AG09309 (cell line): ENCODE measurements at places on chromosomes 11 and 22.

- DNase-seq, result peak; percentile 20
These were observed 729.8 kb downstream of the FAM181B start for GRCh38 chr11:82003671-82004515.

- DNase-seq, result no peak
These were observed 29.9 kb downstream of the TRPC6 start for GRCh38 chr11:101553891-101554292.

DNA sequence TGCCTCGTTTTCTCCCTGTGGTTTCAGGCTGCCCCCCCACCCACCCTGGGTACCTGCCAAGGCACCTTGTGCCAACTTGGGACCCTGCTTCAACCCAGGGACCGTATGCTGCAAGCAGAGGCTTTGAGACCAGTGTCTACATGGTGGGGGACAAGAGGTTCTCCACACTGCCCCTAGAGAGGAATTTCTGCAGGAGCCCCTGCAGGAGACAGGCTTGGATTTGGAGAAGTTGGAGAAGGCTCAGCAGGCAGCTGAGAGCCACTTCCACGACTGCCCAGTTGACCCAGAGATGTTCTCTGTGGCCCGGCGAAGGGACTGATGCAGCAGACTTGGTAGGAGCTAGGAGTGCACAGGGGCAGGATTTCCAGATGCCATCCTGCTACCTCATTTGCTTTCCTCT, 20.1 kb upstream of the NNMT start:
- DNase-seq, result no peak

GRCh38 chr11:7418906-7419305, 66.4 kb upstream of the OLFML1 start:
- DNase-seq, result no peak

GRCh38 chr22:36259615-36260300, 6.8 kb downstream of the APOL1 start:
- no peak for DNase-seq

DNA sequence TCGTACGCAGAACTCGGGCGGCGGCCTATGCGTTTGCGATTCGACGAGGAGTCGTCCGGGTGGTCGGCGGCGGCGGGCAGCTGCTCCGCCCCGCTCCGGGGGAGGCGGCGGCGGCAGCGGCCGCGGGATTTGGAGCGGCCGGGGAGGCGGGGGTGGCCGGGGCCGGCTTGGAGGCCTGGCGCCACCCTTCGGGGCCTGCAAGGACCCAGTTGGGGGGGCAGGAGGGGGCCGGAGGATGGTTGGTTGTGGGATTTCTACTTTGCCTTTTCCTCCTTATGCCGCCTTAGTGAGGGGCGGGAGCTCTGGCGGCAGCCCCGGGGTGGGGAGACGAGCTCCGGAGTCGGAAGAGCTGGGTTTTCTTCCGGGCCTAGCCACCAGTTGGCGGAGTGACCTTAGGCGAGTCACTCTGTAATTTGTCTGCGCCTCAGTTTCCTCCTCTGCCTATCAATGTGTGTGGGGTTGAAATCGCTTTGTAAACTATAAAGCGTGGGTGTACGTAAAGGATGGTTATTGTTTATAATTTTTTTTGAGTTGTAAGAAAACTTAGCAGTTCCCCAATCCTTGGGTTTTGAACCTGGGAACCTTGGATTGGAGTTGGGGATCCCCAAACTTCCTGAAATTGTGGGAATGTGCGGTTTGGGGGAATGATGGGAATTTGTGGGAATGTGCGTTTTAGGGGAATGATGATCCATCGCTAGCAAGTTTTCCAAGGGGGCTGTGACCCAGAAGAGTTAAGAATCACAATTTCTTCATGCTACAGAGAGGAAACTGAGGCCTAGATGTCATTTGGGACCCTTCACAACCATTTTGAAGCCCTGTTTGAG, 679 bp downstream of the TUG1 start:
- no peak for DNase-seq

DNA sequence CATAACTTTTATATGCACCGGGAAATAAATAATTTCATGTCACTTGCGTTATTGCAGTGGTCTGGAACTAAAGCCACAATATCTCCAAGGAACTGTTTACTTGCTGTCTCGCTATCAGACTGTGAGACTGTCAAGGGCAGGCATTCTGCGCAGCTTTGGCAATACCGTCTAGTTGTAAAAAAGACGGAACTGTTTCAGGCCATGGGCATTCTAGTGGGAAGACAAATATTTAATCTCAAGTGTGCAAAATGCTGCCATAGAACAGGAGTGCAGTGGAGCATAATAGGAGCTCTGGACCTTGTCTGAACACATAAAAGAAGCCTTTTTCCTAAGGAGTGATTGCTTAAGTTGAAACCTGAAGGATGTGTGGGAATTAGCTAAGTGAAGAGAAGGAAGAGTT, 53.8 kb downstream of the PACS1 start:
- no peak for DNase-seq

DNA sequence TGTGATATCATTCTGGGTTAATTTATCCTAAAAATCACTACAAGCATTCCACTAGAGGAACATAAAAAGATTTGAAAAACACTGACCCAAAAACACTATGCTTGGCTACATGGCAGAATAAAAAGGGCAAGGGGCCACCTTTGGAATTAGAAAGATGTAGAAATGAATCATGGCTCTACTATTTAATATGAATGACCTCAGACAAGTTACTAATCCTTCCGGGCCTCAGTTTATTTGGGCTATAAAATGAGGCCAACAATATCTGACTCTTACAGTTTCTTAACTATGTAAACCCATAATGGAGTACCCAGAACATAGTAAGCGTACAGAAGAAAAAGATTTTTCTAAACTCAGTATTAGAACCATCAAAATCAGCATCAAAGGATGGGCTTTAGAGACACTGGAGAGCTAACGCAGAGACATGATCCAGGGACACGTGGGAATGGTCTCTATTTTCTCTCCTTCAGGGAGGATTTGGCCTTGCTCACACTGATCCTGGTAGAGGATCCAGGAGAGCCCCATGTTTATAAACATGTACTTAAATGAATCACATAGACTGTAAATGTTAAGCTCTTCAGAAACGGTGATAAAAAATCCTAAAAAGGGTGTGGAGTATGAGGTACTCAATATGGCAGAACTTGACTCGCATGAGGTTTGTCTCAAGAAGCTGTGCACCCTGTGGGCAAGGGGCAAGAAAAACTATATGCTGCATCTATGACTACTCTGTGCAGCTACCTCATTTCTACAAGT, 288.4 kb upstream of the PITPNB start:
- DNase-seq, result no peak

DNA sequence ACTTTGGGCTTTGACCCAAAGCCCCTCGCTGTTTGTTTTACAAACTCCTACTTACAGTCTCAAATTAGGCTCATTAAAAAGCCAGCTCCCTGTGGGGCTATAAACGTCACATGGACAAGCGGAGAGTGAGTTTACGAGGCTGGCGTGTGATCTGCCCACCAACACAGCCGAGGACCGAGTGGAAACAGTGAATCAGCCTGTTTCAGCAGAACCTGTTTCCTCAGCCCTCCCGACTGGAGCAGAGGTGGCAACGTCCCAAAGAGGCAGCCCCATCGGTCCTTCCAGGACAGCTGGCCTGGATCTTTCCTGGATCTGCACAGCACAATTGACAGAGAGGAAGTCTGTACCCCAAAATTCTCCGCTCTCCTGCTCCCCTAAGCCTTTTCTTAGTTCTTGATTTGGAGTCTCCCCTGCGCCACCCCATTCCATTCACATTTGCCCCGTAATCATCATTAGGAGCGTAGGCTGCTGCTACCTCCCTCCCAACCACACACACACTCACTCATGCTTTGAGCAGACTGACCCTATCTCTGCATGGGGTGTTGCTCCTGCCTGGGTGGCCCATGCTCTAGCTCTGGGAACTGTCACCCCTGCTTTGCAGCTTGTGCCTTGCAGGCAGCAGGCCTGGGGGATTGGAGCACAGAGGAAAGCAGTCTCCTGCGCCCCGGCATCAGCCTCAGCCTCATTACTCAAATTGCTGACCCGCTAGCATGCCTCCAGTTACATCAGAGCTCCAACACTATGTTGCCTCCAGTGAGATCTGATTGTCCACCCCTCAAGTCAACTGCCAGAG, 117.8 kb downstream of the NAT10 start:
- peak; percentile 94 for DNase-seq

GRCh38 chr11:133659538-133660201, 127.4 kb upstream of the OPCML start:
- no peak for DNase-seq

GRCh38 chr11:101345891-101346290, 216.3 kb upstream of the PGR start:
- no peak for DNase-seq

DNA sequence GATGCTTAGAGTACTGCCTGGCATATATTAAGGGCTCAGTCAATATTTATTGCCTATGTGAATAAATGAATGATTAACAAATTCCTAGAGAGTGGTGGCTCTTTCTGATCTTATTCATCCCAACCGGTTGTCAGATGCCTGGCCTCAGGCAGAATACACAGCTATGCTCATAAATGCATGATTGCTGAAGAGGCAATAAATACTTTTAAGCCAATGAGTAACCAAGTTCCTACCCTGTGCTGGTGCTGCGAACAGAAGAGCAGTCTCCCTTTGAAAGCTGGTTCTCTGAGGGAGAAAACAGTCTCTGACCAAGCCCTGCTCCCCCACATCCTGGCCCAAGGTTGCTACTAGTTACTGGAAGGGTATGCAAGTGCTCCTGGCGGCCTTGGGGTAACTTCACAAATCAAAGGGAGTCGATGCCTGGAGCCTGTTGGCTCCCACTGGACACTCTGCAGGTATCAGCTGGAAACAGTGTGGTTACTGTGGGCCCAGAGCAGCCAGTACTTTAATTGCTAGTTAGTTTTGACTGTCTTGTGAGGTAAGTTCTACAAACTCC, 2.8 kb downstream of the USH1C start:
- no peak for DNase-seq

- no peak for DNase-seq
These were observed 3.0 kb downstream of the RDX start for GRCh38 chr11:110293389-110293788.

DNA sequence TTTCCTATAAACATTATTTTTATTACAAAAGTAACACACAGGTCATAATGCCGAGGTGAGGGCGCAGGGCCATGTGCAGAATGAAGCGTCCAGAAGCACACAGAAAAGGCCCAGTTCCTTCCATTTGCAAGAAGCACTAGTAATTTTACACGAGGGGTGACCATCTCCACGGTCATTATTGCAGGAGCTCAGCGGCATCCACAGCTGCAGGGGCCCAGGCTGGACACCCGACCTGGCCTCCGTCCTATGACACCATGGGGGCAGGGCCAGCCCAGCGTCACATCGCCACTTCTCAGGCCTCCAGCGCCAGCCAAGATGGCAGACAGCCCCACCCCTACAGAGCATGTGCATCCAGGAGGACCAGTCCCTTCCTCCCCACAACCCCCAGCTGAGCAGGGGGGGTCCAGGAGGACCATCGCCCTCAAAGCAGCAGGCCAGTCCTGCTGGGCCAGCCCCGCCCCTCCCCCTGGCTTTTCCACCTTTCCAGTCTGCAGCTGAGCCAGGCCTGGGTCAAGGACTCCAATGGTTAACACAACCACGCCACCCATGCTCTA, 3.5 kb downstream of the IGF2 start:
- DNase-seq, result no peak

GRCh38 chr22:35489239-35489638, 51.4 kb upstream of the RASD2 start:
- DNase-seq, result no peak

DNA sequence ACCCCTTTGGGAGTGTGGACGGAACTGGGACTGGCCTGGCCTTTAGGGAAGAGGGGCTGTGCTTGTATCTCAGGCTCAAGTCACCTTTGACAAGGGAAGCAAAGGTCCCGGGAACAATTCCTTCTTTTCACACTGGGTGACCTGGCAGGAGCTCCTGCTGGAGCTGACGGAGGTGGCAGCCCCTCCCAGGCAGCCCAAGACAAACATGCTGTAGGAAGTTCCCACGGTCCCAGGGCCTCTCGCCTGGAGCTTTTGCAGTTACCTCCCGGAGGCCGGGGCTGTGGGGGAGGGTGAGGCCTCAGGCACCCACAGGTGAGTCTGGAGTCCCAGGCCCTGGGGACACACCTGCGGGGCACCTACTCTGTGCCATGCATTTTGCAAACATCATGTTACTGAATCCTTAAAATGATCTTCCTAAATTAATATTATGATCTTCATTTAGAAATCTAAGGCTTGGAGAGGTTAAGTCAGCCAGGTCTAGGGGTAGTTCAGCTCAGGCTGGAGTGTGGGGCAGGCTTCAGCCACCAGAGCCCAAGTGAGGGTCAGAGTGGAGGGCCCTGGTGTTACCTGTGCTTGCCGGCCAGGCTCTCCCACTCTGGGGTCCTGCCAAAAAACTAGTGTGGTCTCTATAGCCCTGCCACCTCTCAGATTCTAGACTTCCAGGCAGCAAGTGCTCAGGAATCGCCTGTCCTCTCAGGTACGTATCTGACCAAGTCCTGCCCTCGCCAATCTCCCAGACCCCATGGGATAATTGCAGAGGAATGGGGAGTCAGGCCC, 15.7 kb upstream of the MYEOV start:
- DNase-seq, result no peak

DNA sequence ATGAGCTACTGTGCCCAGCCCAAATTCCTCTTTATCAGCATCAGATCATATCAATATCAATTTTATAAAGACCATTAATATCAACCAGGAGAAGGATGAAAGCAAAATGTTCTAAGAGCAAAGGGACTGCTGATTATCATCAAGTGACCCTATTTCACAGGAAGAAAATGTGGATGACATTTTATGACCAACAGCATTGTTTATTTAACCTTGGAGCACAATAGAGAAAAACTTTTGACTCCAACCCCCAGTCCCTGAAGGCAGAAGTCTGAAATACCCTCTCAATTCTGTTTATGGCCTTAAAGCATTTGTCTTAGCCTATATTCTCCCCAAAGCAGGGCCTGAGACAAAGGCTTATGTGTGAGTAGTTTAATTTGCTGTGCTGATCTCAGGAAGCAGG, 11.3 kb upstream of the ALG8 start:
- DNase-seq, result no peak

- DNase-seq, result no peak
These were observed 116.3 kb downstream of the TIMP3 start for GRCh38 chr22:32917577-32918354.

GRCh38 chr11:3995949-3996554, 98.5 kb upstream of the RRM1 start:
- no peak for DNase-seq

- no peak for DNase-seq
These were observed 469 bp upstream of the OSBP2 start for GRCh38 chr22:30694171-30694639.

GRCh38 chr11:103690356-103690755, 346.1 kb upstream of the DDI1 start:
- DNase-seq, result no peak

DNA sequence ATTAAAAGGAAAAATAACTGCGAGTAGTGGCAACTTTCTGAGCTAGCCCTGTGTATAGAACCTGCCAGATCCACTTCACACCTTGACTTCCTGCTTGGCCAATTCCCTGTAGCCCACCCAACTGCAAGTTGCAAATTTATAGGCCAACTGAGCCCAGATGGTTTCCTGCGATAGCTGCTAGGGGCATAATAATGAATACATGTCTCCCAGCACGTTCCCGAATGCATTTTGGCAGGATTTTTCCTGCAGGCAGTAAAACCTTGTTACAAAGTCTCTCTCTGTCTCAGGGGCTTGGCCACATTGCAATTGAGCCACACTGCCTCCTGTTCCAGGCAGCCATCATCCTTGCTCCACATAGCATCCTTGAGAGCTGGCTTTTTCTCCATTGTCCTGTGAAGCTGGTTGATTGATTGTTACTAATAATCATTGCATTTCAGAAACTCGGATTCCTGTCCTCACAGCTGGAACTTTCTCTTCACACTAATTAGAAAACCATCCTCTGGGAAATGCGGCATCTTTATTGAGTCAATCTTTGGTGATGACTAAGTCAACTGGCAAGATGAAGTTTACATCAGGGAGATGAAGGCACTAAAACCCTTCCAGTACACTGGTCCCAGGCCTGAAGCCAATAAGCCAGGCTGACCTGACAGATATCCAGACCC, 18.6 kb upstream of the LMO2 start:
- no peak for DNase-seq
